ENCODE measurements at places on chromosomes 16 and 17.

GRCh38 chr17:45108595-45109521 is 23.5 kb downstream of the PLCD3 start:
- DNase-seq = no peak

DNA sequence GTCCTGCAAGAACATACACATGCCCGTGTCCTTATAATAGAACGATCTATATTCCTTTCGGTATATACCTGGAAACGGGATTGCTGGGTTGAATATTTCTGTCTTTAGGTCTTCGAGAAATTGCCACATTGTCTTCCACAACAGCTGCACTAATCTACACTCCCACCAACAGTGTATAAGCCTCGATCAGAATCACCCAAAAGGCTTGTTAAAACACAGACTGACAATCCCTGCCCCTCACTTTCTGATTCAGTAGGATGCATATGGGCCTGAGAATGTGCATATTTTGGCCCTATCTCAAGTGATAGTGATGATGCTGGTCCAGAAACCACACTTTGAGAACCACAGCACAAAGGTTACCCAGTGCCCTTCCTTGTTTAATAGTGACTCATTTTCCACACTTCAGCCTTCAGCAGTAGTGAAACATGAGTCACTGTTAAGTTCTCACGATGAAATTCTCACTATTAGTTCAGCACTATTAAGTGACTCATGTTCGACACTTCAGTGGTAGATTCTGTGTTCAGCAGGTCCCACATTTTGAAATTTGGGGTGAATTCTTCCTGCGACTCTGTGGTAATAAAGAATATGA is 215.6 kb downstream of the GRIN2A start:
- peak; percentile 17 for DNase-seq

- DNase-seq = no peak
Measured at GRCh38 chr16:69138608-69139007, 6.2 kb downstream of the UTP4 start.

GRCh38 chr17:78381601-78382232 is 3.3 kb downstream of the PGS1 start:
- DNase-seq = peak; percentile 55

GRCh38 chr16:14324581-14324980 is 253.5 kb downstream of the MRTFB start:
- DNase-seq = no peak

DNA sequence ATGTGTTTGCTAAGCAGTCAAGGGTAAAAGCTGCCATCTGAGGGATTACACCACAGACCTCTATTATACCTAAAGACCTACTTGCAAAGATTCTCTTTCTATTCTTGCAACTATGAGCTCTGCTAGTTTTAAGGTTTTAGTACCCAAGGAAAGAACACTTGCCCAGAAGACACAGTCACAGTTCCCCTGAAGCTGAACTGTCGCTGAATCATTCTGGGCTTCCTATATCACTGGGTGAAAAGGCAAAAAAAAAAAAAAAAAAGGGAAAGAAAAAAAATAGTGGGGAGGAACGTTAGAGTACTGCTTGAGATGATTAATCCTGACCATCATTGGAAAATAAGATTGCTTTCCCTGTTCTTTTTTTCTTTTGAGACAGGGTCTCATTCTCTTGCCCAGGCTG is 37.9 kb downstream of the LYRM1 start:
- DNase-seq = no peak

- DNase-seq = no peak
Measured at GRCh38 chr17:55284944-55285339, 20.2 kb downstream of the HLF start.

GRCh38 chr17:64491994-64492393 is 4.9 kb downstream of the POLG2 start:
- DNase-seq = no peak

DNA sequence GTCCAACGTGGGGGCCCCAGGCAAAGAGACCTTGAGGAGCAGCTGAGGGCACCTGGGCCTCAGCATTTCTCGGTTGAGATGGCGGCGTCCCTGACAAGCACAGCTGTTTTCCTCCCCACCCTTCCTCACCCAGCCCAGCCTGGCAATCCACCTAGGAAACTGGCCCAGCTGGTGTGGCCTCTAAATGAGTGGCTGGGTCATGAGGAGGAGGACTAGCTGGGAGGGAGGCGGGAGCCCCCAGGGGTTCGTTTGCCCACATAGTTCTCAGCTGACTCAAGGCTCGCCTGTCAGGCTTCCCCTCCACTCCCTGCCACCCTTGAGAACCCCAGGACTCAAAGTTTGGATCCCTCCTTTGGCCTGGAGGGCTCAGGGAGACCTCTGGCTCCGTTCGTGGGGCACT is 5.9 kb downstream of the RNF222 start:
- no peak for DNase-seq

DNA sequence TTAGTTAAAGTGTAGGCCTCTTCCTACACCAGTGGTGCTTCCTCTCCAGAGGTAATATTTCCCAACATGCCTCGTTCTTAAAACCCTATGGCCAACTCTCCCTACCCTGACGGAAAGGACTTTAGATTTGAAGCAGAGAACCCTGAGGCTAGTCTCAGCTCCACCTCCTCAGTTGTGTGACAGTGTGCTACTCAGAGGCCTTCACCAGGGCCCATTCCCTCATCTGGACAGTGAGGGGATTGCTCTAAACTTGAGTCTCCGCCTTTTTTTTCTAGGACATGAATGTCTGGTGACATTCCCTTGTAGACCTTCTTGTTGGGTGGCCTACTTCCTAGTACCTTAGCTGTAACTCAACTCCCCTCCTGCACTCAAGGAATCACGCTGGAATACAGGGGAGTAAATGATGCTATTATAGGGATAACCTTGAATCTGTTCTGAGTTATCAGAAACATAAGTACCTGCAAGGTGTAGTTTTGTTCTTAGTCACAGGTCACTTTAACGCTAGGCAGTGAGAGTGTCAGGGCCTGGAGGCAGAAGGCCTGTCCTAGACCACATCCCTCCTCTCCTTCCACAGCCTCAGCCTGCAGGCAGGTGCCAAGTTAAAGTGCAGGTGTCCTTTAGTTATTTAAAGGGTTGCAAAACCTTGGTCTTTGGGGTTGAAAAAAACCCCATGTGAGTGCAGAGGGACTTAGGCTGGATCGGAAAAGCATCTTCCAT is 26.9 kb downstream of the LDHD start:
- DNase-seq = no peak

GRCh38 chr16:77599793-77600415 is 122.4 kb upstream of the NUDT7 start:
- peak; percentile 19 for DNase-seq

DNA sequence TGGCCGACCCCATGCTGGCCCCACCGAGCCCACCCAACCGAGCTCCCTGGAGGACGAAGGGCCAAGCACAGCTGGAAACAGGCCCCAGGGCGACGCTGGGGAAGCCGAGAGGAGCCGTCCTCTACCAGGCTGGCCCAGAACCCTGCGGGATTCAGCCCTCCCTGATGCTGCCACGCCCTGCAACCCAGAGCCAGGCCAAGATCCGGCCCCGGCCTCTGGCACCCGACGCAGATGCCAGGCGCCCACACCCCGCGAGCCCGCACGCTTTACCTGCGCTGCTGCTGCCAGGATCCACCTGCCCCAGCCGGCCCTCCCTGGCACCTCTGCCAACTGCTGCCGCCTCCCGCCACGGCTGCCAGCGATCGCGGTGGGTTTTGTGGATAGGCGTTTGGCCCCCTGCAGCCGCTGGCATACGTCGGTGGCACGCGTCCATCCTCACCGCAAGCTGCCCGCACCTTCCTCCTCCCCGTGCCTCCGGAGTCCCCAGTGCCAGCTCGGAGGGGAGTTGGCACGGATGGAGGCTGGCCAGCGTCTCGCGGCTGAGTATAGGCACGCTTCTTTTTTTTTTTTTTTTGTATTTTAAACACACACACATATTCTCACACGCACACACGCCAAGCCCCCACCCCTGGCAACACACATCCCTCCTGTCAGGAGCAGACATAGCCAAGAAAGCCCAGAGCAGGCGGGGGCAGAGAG is 41.3 kb upstream of the ACSF3 start:
- no peak for DNase-seq

GRCh38 chr17:44367231-44367979 is 3.8 kb upstream of the FAM171A2 start:
- no peak for DNase-seq

GRCh38 chr17:41315814-41316445 is 420 bp upstream of the KRTAP17-1 start:
- DNase-seq = no peak

GRCh38 chr16:51542981-51543815 is 392.1 kb upstream of the SALL1 start:
- no peak for DNase-seq

DNA sequence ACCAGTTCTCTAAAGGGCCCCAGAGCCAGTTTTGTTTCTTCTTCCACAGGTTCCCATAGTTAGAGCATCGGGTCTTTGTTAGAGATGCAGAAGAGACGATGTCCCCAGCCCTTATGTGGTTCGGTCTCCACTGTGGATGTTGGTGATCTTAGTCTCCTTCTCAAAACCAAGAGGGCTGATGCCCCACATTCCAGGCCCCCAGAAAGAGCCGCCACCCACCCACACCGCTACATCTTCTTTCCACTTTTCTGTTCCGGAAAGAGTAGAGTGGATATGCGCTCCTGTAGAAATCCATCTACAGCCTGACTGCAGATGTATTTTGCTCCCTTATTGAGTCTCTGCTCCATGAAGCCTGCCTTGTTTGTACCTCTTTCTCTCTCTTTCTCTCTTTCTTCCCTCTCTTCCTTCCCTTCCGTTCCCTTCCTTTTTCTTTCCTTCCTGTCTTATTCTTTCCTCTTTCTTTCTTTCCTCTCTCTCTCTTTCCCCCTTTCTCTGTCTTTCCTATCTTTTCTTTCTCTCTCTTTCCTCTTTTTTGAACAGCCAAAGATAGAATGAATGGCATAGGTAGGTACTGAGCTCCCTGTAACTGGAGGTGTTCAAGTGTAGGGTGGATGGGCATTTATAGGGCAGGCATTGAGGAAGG is 224.3 kb downstream of the SEC14L1 start:
- no peak for DNase-seq

- DNase-seq = no peak
Measured at GRCh38 chr16:27721531-27722181, 171.7 kb downstream of the KATNIP start.

GRCh38 chr17:81557276-81558114 is 5.3 kb upstream of the FAAP100 start:
- DNase-seq = no peak

DNA sequence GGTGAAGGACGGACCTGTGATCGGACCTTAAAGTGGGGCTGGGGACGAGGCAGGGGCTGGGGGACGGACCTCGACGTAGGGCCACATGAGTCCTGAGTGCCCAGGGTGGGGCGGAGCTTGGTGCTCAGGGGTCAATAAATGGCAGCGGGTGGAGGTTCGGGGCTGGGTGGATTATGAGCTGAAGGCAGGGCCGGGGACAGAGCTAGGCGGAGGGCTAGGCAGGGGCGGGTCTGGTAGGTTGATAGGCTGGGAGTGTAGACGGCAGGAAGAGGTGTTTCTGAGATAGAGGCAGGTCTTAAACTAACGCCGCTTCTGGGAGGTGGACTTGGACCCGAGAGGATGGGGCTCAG is 733 bp downstream of the CHRNB1 start:
- DNase-seq = peak; percentile 66

GRCh38 chr17:10172241-10172741 is 26.1 kb downstream of the GAS7 start:
- no peak for DNase-seq

DNA sequence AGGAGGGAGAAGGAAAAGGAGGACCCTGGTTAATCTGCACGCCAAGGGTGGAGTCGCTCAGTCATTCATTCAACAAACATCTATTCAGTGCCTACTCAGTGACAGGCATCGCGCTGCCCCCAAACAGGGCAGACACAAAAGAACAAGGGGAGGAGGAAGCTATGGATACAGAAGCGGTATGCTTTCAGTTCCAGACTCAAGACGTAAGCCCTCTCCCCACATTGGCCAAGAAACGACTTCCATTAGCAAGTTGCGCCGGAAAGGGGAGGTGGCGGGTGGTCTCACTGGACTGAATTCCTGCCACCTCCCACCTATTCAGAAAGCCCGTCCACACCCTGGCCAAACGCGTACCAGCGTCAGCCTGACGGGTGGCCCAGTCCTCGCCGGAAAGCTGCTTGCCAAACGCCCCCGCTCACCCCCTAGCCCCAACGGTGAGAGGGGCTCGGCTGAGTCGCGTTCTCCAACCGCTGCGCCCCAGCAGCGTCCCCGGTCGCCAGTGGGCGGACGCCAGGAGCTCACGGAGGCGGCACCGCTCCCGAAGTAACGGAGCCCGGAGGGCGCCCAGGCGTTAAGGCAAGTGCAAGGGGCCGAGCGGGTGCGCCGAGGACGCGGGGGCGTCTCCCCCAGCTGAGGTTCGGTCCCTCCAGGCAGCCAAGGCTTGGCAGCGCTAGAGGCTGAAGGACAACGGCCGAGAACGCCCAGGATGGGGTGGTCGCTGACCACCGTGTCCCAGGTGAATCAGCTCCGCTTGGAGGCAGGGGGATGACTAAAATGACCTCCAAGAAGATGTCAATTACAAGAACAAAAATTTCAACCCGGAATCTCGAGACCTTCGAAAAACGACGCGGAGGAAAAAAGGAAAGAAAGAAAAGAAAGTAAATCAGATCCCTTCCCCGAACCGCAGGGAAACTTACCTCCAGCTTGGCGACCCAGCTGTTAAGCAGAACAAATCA is 470.7 kb downstream of the SOX9 start:
- DNase-seq = peak; percentile 34

DNA sequence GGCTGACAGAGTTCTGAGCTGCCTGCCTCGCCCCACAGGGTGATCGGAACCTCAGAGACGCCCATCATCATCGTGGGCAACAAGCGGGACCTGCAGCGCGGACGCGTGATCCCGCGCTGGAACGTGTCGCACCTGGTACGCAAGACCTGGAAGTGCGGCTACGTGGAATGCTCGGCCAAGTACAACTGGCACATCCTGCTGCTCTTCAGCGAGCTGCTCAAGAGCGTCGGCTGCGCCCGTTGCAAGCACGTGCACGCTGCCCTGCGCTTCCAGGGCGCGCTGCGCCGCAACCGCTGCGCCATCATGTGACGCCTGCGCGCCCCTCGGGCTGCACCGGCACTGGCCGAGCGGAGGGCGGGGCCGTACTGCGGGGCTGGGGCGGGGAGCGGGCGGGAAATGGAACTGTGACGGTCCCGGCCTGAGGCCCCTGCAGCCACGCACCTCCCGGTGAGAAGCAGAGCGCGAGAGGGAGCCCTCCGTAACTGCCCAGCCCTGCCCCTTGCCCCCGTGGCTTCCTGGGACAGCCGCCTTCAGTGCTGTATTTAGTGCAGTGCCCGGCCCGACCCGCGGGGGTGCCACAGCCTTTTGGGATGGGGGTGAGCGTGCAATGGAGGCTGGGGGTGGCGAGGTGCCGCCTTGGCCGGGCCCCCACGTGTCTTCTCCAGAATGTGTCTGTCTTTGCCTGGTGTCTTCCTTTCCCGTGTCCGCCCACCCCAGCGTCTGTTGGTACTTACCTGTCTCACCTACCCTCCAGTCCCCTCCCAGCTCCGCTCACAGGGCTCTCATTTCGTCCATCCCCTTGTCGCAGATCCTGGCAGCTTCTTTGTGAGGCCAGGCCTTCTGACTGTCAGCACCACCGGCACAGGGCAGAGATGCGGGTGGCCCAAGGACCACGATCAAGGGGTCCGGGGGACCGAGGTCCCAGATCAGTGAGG is 9.8 kb downstream of the RASL10B start:
- no peak for DNase-seq

- DNase-seq = no peak
Measured at GRCh38 chr17:57507828-57508227, 237.3 kb downstream of the CCDC182 start.

Data from GM20000 (cell line).